Activated naive CD8-positive, alpha-beta T cell treated with anti-CD3 and anti-CD28 coated beads for 36 hours (primary cell): ENCODE measurements at places on chromosomes 11 and 22.

- DNase-seq, result no peak
Observed at GRCh38 chr22:42752912-42753311, 32.2 kb upstream of the A4GALT start.

DNA sequence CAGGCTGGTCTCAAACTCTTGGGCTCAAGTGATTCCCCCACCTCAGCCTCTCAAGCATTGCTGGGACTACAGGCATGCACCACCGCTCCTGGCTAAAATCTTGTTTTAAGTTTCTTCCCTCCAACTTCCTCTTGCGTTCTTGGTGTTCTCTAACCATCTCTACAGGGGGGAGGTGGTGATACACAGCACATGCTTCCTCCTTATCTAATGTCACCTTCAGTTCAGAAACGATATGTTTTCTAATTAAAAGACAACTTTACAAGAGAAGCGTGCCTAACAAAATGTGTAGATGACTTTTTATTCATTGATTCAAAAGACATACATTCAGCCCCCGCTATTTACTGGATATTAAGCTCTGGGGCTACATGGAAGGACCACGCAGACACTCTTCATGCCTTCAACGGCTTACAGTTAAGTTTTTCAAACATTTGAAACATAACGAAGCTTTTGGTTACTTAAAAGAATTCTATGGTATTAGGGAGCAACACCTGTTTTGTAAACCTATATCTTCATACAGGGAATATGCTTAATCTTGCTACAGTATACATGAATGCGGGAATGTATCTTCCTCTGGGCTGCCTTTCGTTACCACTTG is 933 bp upstream of the DLAT start:
- DNase-seq, result no peak

DNA sequence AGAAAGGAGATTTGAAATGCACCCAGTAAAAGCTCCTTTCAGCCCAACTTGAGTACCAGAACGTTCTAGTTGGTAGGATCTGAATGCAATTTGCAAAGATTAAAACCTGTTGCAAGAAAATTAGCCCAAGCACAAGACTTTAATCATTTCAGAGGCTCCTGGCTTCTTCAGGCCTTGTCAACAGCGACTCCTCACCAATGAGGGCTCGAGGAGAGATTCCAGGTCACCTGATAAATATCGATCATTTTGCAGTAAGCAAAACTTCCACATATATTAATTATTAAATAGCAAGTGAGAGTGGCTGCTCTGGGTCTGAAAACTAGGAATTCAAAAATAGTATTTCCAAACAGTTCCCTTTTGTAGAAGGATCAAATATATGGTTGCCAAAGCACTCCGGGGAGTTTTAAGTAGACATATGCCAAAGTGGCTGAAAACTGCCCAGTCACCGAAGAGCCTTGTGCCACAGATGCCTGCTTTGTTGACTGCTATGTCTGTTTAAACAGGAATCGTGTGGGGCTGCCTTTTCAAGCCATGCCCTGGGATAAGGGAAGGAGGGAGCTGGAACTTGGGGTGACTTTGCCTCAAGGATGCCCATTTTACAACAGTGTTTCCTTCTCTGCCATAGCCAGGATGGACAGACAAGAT is 64.0 kb downstream of the CSNK2A3 start:
- DNase-seq, result no peak

DNA sequence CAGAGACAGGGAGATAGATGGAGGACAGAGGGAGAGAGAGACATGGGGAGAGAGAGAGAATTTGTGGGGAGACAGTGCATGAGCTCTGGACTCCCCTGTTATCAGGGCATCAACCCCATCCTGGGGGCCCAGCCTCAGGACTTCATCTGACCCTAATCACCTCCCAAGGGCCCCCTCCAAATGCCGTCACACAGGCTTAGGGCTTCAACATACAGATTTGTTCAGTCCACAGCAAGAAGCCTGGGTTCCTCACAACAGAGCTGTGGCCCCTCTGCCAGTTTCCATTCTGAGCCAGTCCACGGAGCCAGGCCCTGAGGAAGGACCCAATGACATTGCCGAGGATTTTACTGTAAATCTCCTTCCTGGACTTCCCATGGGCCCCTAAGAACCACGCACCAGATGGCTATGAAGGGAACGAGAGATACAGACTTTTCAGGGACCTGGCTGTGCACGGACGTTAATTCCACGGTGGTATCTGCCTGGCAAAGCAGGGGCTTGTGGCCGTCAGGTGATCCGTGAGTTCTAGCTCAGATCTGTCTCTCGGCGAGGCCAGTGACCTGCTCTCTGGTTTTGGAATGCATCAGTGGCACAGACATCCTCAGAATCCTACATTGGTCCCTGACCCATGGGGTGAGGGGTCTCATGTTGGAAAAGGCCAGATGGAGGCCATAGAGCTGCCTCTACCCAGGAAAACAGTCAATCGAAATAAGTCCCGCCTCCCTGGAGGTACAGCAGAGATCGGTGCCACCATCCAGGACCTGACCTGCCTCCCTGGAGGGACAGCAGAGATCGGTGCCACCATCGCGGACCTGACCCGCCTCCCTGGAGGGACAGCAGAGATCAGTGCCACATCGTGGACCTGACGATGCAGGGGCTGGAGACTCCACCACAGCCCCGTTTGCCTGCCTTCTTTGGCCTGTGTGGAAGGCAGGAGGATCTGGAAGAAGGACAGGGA is 8.7 kb upstream of the B4GALNT4 start:
- no peak for DNase-seq

- no peak for DNase-seq
Observed at GRCh38 chr11:47378010-47378835, at the start of gene SPI1. Gene SPI1, minus strand, starts transcription at chr11:47378547. Its CDS starts 194 bp downstream, at chr11:47378353.

GRCh38 chr22:42646569-42647525 is 2.3 kb downstream of the CYB5R3 start:
- no peak for DNase-seq

DNA sequence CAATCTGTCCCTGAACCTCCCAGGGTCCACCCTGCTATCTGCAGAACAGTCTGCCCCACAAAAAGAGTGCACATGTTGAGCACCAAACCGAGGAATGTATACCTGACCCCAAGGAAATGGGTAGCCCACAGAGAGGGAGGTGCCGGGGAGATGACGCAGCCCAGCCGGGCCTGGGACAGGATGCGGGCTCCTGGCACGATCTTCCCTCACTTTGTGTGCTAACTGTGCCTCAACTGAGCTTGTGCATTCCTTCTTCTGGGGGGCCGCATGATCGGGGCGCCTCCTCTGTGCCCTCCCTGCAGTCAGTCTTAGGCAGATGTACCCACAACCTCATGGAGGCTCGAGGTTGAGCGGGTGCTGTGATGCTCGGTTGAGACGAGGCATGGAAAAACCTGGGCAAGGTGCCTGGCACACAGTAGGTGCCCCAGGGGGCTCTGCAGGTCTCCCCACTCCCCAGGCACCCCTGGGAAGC is 2.4 kb downstream of the GAS2L1 start:
- peak; percentile 54 for DNase-seq

DNA sequence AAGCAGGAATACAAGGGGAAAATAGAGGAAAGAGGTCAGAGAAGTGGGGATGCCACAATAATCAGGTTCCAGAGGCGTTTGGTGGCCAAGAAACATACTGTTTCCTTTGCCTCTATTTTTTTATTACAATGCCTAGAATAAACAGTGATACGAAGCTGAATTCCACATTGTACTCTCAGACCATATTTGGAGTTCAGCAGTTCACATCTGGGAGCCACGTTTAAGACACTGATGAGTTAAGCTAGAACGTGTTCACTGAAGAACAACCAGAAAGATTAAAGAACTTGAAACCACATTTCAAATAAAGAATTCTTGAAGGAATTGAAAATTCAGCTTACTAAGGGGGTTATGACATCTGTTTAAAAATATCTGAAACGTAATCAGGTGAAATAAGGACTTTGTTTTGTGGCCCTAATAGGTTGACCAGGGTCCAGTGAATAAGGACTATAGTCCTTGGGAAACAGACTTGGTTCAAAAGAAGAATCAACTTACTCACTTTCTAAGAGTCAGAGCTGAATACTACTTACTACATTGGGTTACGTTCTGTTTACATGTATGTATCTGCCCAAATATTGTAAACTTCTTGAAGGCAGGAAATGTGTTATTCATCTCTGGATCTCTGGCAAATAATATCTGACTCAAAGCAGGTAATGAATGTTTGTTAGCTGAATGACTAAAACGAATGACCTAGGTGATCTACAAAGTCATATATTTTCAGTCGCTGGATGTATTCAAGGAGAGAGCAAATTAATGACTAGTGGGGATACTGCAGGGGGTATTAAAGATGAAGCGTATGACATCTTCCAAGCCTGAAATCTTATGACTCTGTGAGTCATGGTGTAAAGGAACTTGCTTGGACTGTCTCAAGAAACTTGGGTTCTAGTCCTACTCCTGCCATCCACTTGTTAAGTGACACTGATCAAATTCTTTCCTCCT is 247.0 kb upstream of the NARS2 start:
- no peak for DNase-seq

DNA sequence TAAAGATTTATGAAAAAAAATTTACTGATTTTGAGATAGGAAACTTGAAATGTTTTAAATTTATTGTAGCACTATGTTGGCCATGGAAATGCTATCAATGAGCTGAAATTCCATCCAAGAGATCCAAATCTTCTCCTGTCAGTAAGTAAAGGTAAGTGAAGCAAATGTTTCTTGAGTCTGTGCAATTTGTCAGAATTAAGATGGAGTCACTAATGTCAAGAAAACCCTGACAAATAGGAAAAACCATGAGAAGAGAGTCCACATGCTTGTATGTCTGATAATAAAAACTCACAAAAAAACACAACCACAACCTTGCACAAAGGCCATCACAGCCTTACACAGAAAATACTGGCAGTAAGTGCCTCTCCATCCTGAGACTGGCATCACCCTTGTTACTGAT is 12.9 kb downstream of the EED start:
- DNase-seq, result no peak

GRCh38 chr22:22687638-22688500 is 43.5 kb downstream of the GGTLC2 start:
- no peak for DNase-seq

- DNase-seq, result no peak
Observed at GRCh38 chr11:128906185-128907050, 15.3 kb downstream of the KCNJ5 start.

DNA sequence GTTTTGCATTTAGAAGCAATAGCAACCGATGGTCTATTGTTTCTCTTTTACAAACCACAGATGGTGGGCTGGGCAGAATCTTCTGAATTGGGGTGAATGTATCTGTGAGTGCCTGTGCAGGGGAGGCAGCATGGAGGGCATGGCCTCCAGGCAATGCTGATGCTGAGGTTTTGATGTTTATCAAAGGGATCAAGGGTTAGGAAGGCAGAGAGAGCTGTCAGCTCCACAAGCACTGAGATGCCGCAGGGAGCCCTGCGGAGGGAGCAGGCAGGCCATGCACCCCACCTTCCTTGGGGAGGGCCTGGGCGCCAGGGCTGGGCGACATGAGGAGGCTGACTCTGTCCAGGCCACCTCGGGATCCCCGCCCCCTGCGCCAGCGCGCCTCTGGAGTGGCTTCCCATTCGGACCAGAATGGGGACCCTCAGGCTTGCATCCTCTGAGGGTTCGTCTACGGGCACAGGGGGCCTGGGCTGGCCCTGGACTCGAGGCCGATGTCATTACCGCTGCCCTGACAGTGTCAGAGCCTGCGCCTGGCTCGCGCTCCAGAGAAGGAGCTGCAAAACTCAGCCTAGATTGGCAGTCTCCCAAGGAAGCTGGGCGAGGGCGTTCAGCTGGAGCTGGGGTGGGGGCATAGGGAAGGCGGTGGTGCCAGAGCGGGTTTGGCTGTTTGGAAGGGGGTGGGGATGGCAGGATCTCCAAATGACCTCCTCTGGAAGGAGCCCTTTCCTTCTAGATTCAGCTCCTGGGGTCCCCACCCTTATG is 13.9 kb upstream of the TH start:
- DNase-seq, result no peak

DNA sequence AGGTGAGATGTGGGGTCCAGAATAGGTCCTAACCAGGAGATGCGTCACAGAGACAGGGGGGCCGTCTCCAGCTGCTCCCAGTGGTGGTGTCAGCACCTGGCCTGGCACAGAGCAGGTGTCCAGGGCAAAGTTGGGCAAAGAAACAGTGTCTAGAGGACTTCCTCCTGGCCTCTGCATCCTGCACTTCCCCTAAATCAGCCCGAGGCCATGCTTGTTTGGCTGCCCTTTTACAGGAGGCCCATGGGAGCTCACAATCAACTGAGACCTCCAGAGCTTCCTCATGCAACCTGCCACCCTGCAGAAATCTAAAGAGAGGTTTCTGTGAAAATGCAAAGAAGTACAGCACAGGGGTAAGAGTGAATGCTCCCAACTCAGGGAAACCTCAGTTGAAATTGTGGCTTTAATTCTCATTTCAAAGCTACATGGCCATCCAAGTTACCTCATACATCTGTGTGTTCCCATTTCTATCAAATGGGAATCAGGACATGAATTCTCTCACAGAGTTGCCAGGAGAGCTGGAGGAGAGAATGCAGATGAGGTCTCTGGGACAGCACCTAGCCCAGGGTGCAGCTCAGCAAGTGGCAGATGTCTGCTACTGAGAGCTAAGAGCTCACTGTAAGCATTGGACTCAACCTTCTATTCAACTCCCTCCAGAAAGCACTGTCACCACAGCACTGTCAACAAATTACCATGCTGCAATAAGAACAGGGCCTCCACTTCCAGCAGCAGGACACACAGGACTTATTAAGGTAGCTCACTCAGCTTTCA is 32.6 kb downstream of the TCIRG1 start:
- DNase-seq, result no peak

DNA sequence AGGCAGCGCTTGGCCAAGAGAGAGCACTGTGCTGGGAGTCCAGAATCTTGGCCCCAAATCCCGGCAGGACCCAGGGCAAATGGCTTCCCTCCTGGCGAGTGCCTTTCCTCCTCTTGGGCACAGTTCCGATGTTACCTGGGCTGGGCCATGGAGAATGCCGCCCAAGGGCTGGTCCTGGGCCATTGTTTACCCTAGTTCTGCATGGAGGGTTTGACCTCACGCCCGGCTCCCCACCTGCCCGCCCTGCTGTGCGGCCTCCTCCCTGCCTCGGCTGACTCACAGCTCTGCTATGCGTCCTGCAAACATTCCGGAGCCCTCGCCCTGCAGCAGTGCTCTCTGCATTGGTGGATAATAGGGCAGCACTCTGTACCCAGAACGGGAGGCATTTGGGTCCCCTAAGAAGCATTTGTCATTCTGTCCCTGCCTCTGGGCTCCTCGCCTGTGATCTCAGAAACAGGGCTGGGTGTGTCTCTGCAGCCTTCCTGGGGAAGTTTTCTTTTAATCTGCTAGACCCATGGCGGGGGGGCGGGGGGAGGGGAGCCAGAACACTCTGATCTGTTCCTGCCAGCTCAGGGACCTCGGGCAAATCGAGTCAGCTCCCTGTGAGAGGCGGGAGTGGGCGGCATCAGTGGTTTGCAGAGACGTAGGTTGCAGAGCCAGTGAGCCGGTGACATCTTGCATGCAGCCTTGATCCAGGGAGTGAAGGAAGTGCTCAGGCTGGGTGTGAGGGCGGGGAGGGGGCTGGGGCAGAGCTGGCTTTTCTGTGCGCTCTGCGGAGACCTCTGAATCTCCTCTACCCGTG is 32.9 kb upstream of the SMIM38 start:
- peak; percentile 81 for DNase-seq

- no peak for DNase-seq
Observed at GRCh38 chr22:34490886-34491285, 570.6 kb upstream of the LARGE1 start.
